ENCODE measurements at places on chromosomes 5 and 9. TPM values are rescaled to one million over a fixed set of nuclear protein-coding genes. Genes with fewer than 3 reads are reported as not detected.

- no peak for DNase-seq
- H3K36me3 ChIP-seq, result no peaks in the 10 kb centered on the region
- no peaks in the 10 kb centered on the region for H3K4me1 ChIP-seq
- H3K27me3 ChIP-seq, result no peaks in the 10 kb centered on the region
- no peak overlapping the region for H3K4me3 ChIP-seq
- no peak overlapping the region for H3K27ac ChIP-seq
These were observed 111.8 kb downstream of the INIP start for GRCh38 chr9:112605963-112606699.

DNA sequence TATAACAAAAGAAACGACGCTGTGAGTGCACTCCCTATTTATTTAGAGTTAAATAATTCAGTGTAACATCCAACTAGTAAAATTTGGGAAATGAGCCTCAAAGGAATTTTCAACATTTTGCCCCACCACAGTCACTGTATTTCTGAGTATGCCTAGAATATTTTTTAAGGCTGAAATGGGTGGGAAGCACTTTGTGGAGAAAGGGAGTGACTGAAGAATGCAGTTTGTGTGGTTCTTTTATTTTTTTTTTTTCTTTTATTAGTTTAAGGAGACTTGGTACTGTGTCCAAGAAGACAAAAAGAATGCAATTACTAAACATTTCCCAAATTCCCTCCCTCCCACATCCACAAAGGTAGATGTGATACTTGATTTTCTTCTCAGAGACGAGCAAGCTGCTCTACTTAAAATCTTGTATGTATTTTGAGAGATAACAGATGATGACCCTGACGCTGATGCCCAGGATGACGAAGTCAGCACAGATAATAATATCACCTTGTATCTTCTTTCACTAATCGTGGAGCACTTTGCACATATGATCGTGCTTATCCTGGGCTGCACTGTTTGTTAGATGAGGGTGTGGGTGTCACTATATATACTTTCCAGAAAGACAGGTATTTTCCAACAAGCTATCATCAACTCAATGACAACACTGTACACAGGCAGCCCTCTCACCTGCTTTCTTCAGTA, 586.3 kb downstream of the RAB3C start:
- DNase-seq, result no peak
- H3K27ac ChIP-seq, result no peak overlapping the region
- H3K36me3 ChIP-seq, result no peaks in the 10 kb centered on the region
- no peaks in the 10 kb centered on the region for H3K4me1 ChIP-seq

- H3K27me3 ChIP-seq, result no peaks in the 10 kb centered on the region
- H3K36me3 ChIP-seq, result no peaks in the 10 kb centered on the region
- H3K4me3 ChIP-seq, result no peak overlapping the region
- peak overlapping the region; percentile 55 for H3K27ac ChIP-seq
- H3K4me1 ChIP-seq, result peaks cover 2% of the 10 kb centered on the region
These were observed 125.8 kb downstream of the GALNT10 start for GRCh38 chr5:154316223-154316935.

DNA sequence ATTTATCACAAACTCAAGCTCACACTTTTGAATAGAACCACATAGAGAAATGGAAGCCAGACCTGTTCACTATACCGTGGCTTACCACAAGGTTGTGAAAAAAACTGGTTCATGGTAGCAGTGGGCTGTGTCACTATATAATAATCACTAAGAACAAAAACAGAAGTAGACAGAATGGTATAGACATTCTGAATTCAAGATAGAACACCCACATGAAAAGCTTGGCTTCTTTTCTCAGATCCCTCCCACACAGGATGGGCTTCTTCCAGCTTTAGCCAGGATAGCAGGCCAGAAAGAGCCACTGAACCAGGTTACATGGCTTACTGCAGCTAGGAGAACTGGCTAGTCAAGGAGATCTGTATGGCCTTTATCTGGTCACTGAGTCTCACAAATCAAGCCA, 6.1 kb upstream of the NRG2 start:
- no peaks in the 10 kb centered on the region for H3K4me1 ChIP-seq
- no peak overlapping the region for H3K27ac ChIP-seq
- H3K36me3 ChIP-seq, result no peaks in the 10 kb centered on the region
- H3K4me3 ChIP-seq, result no peak overlapping the region
- no peak for DNase-seq

DNA sequence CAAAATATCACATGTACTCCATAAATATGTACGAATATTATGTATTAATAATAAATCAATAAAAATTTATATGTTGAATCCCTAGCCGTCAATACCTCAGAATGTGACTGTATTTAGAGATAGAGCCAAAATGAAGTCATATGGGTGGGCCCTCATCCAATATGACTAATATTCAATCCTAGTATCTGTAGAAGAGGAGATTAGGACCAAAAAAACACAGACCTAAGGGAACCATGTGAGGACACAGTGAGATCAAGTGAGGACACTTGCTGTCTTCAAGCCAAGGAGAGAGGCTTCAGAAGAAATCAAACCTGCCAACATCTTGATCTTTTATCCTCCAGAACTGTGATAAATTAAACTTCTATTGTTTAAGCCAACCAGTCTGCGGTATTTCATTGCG, 3.7 kb upstream of the AMACR start:
- DNase-seq, result no peak
- no peak overlapping the region for H3K4me3 ChIP-seq
- H3K36me3 ChIP-seq, result no peaks in the 10 kb centered on the region
- H3K27ac ChIP-seq, result no peak overlapping the region
- H3K4me1 ChIP-seq, result no peaks in the 10 kb centered on the region
- H3K27me3 ChIP-seq, result no peaks in the 10 kb centered on the region

The SPEF2 gene
- 4.4 TPM for total RNA-seq

- no peaks in the 10 kb centered on the region for H3K27me3 ChIP-seq
- H3K27ac ChIP-seq, result no peak overlapping the region
- no peaks in the 10 kb centered on the region for H3K36me3 ChIP-seq
- H3K4me1 ChIP-seq, result no peaks in the 10 kb centered on the region
These were observed 53.4 kb downstream of the PTCH1 start for GRCh38 chr9:95463148-95464060.

Data from aorta (tissue), 5 donors.